ENCODE measurements at places on chromosomes 4 and X.

DNA sequence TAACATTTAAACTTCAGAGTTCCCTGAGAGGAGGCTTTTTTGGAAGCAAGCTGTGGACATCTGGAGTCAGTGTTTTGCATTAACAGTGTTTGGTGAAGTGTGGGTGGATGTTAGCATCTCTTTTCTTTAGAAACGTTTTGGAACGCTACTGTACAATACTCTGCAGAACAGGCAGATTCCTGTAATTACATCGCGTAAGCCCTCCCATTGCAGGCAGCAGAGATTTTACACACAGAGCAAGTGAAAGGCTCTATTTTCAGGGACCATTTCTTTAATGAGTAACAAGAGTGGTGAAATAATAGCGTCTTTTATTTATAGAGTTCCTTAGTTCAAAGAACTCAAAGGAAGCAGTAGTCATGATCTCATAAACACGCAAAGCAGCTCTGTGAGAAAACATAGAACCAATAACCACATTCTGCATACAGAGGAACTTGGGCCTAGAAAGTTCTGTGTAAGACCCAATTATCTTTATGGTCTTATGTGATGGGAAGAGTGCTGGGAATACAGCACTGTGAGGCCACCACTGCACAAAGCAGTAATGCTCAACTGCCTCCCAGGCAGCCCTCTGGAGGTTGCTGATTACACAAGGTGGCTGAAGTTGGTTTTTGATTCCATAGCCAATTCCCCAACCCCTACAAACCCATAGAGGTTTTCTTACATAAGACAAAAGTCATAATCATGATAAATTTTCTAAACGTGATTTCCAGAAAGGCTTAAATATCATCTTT, 298.7 kb upstream of the EPHA5 start:
- DNase-seq: no peak

DNA sequence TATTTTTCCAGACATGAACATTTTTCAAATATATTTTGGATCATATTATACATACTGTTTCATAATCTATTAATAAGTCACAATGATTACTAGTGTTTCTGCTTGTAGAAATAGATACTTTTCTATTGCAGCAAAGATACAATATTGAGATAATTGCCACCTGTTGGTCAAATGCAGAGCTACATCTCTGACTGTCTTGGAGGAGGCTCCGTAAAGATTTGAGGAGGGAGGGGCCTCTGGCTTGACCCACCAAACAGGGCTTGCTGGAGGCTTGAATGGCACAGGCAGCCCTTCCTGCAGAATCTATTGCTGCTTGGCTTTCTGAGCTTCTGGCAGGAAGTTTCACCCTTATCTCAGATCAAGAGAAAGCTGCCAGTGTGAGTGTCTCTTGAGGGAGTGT, 99.3 kb upstream of the ARMCX2 start:
- DNase-seq: no peak

DNA sequence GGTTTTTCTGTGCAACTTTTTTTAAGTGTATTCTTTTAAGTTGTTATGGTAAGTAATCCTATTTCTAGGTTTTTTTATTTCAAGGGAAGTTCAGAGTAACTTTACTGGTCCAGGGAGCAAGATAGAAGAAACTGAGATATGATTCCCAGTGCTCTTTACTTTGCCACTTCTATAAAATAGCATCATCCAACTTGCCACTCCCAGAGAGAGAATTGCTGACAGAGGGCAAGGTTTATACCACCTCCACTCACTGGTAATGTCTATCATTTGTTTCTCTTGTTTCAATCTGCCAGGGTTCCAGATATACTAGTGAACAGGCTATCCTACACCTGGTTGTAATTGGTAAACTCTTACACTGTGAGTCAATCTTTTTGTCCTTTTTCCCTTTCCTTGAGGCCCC, 3.5 kb upstream of the CLCN3 start:
- no peak for DNase-seq

DNA sequence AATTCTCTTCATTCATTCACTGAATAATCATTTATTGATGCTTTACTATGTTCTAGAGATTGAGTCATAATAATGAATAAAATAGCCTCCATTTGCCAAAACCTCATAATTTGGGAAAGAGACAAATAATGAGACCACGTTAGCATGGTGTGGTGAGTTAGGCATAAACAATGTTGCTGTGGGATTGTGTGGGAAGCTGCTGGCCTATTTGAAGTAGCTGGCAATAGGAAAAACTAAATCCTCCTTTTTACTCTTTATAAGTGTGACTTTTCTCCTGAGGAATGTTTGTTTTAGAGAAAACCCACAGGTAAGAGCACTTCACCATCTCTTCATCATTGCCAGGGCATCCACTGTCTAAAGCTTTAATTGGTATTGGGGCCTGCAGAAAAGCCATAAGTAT, 95.3 kb downstream of the AREG start:
- no peak for DNase-seq

GRCh38 chr4:76301068-76301774, 5.3 kb upstream of the STBD1 start:
- DNase-seq: peak; percentile 80

DNA sequence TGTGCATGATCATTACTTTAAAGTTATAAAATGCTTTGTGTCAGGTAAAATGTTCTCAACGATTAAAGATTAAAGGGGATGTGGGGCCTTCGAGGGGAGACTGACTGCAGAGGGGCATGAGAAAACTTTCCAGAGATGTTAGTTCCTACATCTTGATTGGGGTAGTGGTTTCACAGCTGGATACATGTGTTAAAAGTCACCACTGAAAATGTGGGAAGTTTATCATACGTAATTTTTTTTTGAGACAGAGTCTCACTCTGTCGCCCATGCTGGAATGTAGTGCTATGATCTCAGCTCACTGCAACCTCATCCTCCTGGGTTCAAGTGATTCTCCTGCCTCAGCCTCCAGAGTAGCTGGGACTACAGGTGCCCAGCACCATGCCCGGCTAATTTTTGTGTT, 79.5 kb downstream of the RBM47 start:
- DNase-seq: no peak

DNA sequence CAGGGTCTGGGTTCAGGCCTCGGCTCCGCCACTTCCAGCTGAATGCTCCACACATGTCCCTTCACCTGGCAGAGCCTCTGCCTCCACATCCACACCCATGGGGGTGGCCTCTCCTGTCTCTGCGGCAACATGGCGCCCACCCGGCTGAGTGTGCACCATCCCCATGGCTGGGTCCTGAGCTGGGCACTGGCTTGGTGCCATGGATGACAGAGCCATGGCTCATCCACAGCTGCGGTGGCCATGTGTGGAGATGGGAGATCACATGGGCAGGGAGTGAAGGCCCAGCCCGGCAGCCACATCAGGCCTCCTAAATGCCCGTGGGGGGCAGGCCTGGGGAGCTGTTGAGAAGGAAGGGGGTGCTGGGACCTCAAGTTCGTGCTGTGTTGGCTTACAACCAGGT, 213.7 kb downstream of the AFAP1 start:
- no peak for DNase-seq

GRCh38 chr4:18957716-18958115, 936.2 kb upstream of the LCORL start:
- no peak for DNase-seq

- peak; percentile 54 for DNase-seq
Measured at GRCh38 chrX:1336948-1337779, 579 bp downstream of the IL3RA start.

- no peak for DNase-seq
Measured at GRCh38 chrX:105775679-105776078, 46.7 kb upstream of the NRK start.

DNA sequence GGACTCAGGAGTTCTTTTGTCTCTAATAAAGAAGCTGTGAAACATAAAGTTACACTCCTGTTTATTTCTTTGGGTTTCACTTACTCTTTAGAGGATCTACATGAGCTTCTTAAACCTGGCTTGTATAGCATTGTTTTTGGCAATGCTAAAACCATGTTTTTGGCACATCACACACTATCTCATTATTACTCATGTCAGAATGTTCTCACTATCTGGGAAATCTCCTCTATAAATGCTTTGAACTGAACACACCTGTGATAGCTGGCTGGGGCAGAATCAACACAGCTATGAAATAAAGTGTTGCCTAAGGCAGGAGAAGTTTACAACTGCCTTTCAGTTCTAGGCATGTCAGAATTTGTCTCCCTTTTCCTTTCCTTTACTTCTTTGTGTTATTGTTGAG, 52.6 kb downstream of the SULT1B1 start:
- no peak for DNase-seq

DNA sequence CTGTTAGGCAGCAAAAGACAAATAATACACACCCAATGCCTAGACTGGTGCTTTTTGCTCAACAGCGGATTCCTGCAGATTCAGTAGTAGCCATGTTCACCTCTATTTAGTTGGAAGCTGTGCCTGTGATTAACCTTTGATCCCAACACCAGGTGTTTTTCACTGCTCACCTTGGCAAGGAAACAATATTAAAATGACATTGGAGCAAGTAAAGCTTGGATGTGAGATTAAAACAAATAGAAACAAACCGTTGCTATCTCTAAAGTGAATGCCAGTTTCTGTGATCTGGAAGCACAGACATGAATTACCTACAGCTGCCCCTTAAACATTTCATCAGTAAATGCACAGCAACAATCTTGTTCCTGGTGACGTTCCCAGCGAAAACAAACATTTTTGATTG, 35.7 kb downstream of the MAGEB17 start:
- DNase-seq: no peak

DNA sequence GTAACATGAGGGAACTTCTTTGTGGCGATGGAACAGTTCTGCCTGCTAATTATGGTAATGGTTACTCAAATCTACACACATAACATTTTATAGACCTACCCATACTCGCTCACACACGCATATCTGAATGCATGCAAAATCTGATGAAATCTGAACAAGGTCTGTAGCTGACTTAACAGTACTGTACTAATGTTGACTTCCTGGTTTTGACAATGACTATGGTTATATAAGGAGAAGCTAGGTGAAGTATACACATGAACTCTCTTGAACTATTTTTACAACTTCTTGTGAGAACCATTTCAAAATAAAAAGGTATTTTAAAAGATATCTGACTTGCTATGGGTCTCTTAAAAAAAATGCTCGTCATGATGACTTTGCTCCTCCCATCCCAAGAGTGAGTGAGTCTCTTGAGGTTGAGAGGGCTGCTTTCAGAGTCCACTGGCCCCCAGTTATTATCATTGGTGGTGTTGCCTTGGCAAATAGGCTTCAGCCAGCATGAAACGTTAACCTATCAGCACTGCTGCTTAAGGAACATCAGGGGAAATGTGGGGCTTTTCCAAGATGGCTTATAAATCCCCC, 99.8 kb downstream of the MTMR1 start:
- no peak for DNase-seq

GRCh38 chr4:13218326-13218958, 265.7 kb downstream of the RAB28 start:
- no peak for DNase-seq

DNA sequence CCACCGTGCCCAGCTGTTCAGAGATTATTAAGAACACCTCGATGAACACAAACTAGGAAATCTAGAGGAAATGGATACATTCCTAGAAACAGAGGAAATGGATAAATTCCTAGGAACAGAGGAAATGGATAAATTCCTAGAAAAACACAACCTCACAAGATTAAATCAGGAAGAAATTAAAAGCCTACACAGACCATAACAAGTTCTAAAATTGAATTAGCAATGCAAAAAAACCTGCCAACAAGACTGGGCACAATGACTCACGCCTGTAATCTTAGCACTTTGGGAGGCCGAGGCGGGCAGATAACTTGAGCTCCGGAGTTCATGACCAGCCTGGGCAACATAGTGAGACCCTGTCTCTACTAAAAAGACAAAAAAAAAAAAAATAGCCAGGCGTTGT, 13.1 kb upstream of the IDS start:
- DNase-seq: no peak

- peak; percentile 60 for DNase-seq
Measured at GRCh38 chrX:115330498-115331168, 41.1 kb downstream of the LUZP4 start.

DNA sequence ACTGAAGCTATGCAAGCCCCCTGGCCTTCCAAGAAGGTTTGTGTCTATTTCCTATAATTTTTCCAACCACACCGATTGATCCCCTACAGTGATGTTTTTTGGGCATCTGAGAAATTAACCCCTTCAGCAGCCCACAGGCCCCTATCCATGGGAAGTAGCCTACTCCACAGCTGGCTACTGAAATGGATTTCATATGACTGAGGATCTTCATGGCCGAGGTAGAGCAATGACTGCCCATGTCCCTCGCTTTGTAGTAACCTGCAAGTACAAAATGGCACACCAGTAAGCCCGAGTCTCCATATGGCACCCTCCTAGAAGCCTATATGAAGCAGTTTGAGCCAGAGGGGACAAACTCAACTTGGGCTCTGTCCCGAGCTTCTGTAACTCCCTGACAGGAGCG, 36.8 kb downstream of the MAP9 start:
- no peak for DNase-seq

DNA sequence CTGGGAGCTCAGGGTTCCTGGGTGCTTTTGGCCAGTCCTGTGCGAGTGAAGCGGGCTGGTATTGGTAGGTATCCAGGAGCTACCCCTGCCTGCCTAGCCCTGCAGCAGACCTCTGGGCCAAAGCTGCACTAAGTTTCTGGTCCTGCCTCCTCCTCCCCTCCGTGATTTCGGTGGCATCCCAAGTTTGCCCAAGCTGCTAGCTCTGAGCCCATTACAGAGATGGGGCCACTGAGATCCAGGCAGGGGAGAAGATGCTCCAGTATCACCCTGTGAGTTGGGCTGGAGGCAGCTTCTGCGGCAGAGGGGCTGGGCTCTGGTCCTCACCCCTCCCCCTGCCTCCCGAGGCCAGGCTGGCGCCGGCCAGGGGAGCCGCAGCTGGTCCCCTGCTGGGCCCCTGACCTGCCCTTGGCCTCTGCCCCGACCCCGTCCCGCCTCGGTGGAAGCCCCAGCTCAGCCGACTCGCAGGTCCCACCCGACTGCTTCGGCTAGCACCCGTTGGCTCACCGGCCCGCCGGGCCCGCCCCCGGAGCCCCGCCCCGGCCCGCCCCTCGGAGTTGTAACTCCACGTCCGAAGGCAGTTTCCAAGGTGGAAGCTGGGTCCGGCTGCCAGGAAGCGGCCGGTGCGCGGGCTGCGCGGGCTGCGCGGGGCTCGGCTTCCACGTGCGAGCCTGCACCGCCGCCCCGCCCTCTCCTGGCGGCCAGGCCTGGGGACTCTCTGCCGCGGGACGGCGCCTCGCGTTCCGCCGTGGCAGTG, at the start of gene DUSP9:
TSS of gene DUSP9 (plus strand) at position 584 of the 754 bp plus-strand sequence. CDS start 751 bp downstream, outside the sequence.
- no peak for DNase-seq

DNA sequence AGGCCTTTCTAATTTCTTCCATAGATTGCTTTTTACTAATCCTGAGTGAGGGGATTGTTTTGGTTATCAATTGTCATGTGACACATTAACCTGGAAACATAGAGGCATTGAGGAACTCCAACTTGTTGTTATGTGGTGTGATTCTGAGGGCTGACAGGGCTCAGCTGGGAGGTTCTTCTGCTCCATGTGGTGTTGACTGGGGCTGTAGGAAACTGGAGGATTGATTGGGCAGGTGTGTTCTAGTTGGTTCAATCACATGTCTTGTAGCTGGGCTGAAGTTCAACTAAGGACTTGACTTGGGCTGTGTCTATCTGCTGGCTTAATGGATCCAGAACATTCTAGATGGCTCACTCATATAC, 10.8 kb upstream of the CRLF2 start:
- no peak for DNase-seq

- no peak for DNase-seq
Measured at GRCh38 chr4:30939069-30939468, 218.9 kb downstream of the PCDH7 start.

- DNase-seq: no peak
Measured at GRCh38 chr4:6107886-6108285, 89.7 kb upstream of the C4orf50 start.
